ENCODE measurements at places on chromosomes 4 and X.
A peak's percentile ranks its signal among the peaks of the same experiment; 100 is the strongest.

GRCh38 chr4:182877326-182877883, 39.8 kb downstream of the DCTD start:
- DNase-seq = no peak

- no peak for DNase-seq
These were observed 88.9 kb downstream of the RS1 start for GRCh38 chrX:18582910-18583493.

DNA sequence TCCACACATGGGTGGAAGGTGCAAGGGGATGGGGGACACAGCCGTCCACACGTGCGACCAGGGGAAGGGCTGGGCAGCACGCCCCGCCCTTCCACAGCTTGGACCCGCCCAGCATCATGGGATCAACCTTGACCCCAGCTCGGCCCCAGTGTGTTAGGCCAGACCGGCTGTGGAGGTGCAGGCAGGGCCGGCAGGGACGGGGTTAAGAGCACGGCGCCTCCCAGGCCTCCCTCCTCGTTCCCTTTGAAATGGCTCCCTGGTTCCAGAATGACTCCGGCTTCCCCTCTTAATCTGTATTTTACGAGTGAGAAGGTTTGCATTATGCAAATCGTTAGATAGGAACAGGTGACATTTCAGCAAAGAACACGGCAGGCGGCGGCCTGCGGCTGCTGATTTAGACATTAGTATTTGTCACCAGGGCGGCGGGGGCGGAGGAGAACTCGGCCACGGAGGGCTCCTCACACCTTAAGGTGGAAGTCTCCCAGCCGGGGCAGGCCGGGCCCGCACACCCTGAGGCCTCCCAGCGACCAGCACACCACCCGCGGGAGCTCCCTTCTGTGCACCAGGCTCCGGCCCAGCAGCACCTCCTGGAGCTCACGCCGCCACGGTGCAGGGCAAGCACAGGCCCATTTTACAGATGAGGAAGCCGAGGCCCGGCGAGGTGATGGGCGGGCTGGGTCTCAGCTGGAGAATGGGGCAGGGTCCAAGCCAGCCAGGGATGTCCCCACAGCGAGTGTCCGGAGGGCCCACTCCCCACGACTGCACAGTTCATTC, 116.1 kb downstream of the FAM53A start:
- no peak for DNase-seq

DNA sequence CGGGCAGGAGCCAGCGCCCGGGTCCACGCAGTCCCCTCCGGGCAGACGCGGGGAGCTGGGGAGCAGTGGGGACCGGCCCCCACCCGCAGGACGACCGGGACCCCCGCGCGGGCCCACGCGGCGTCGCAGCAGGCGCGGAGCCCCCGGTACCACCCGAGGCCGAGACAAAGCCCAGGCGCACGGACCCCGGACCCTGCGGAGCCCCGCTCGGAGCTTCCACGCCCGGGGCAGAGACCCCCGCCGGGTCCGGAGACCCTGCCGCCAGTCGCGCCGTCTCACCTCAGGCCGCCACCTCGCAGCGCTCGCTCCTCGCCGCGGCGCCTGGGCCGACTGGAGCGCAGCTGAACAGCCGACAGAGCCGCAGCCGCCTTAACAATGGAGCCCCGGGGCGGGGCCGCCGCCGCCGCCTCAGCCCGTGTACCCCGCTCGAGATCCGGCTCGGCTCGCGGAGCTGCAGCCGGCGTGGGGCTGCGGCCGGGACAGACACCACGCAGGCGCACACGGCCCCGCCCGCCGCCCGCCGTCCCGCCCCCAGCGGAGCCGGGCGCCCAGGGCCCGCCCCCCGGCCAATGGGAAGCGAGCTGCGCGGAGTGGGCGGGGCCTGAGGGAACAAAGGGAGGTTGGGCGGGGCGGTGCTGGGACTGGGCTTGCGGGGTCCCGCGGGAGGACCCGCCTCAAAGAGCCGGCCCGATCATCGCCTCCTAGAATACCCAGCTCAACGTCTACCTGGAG, at the start of gene AFAP1:
Gene AFAP1, minus strand, starts transcription at position 485 of the 732 bp plus-strand sequence. CDS start 67,783 bp downstream, outside the sequence.
- no peak for DNase-seq

GRCh38 chr4:87055311-87055710, 120.5 kb downstream of the AFF1 start:
- DNase-seq = no peak

DNA sequence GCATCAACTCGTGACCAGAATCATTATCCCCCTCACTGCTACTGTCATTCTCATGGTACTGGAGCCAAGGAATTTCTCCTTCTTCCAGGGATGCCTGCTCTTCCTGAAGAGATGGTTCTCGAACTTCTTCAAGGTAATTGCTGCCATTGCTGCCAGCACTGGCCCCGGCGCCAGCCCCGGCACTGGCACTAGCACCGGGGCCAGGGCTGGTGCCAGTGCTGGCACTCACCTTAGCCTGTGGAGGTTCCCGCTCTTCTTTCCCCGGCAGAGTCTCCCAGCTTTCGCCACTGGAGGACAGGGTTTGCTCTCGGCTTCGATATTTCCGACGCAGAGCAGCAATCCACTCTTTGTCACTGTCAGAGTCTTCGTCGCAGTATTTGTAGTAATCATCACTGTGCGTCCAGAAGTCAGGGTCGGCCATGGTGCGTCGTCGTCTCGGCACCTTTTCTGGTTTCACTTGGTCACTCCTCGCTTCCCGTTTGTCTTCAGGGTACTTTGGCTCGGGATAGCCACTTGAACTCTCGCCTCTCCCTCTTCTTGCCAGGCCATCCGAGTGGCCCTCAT, 3.4 kb downstream of the PJA1 start:
- DNase-seq = no peak

GRCh38 chr4:123830930-123831329, 434.3 kb downstream of the SPRY1 start:
- no peak for DNase-seq

GRCh38 chr4:122661176-122662160, 40.6 kb upstream of the IL21 start:
- peak; percentile 87 for DNase-seq

- DNase-seq = no peak
These were observed 71.9 kb downstream of the NAA11 start for GRCh38 chr4:79253924-79254323.

GRCh38 chr4:165631912-165632311, 241.1 kb upstream of the TLL1 start:
- no peak for DNase-seq

GRCh38 chr4:36386691-36387090, 105.3 kb downstream of the DTHD1 start:
- peak; percentile 51 for DNase-seq

DNA sequence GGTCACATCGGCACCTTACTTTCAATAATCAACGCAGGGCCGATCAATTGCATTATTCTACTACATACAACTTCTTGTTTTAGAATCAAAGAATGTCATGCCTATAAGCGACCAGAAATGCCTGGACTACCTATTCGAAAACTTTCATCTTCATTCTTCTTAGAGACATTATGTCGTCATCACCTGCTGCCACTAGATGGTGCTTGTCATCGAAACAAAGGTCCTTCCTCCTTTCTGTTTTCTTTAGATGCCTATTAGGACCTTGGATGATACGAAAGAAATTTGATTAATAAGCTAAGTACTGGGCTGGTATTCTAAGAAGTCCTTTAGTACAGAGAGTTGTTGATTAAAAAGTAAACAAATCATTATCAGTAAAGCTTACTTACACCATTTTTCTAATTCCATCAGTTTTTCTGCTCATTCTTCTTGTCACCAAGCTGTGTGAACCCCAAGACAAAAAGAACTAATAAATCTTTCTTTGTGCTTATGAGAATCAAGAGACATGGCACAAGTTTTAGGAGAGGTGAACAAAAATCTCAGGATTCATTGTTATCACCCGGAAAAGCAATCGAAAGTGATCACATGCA, 154.5 kb upstream of the SLC4A4 start:
- peak; percentile 82 for DNase-seq
